Osteocyte (in vitro differentiated cells): ENCODE measurements at places on chromosomes 7 and 10.
A peak's percentile ranks its signal among the peaks of the same experiment; 100 is the strongest.

DNA sequence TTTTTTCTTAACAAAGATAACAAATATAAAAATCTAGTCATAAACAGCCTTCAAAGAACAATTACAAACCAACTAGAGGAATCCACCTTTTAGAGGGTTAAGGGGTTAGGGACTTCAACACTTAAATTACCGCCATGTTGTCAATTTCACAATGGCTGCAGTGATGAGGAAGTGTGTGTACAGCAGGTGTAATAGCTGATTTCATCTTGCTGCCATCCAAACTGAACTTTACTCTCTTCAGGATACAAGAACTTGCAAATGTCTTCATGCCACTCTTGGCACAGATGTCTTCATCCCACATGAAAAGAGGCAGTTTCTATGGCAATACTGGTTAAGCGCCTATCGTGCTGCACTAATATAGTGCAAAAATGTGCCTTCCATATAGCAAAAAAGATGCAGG is 401.0 kb downstream of the PHF14 start:
- DNase-seq, result no peak

- no peak for DNase-seq
Observed at GRCh38 chr7:4246536-4246935, 435.6 kb upstream of the FOXK1 start.

GRCh38 chr7:32243687-32244290 is 173.6 kb upstream of the PDE1C start:
- no peak for DNase-seq

DNA sequence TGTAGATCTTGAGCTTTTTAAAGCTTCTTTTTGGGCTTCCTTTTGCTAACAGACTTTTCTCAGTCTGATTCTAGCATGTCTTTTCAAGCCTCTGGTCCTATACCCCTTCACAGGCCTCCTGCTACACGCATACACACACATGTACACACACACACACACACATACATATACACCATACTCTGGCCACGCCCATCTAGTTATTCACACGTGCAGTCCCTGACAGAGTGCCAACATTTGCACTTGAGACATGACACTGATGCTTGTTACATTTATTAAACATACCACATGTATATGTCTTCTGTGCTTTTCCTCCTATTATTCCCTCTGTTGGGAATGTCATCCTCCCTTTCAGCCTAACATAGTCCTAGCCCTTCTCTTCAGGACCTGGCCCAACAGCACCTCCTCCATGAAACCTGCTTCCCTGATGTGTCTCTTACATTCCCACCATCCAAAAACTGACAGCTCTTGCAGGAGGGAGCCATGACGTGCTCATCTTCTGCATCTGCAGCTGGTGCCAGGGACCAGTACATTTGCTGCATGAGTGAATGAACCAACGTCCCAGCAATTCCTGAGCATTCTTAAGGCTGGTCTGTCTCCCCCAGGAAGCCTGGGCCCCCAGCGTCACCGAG is 222.1 kb downstream of the ARHGAP12 start:
- peak; percentile 54 for DNase-seq

GRCh38 chr7:75694638-75695399 is 43.9 kb downstream of the HIP1 start:
- DNase-seq, result no peak

DNA sequence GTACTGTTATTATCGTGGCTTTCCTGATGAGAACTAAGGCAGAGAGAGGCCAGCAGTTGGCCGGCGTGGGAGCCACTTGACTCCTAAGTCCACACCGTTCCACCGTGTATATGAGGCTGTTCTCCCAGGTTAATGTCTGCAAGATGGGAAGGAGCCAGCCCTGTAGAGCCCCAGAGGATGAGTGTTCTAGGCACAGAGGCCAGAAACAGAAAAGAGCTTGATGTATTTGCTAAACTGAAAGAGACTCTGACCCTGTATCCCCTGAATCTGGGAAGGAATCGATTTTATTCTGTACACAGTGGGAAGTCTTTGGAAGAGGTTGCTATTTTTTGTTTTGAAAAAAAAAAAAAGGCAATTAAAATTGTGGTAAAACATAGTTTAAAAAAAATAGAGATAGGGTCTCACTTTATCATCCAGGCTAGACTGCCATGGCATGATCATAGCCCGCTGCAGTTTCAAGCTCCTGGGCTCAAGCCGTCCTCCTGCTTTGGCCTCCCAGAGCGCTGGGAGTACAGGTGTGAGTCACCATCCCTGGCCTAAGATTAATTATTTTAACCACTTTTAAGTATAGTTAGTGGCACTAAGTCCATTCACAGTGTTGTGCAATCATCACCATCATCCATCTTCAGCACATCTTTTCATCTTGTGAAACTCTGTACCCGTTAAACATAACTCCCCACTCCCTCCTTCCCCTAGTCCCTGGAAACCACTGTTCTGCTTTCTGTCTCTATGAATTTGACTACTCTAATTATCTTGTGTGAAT is 348.8 kb downstream of the SDK1 start:
- no peak for DNase-seq

DNA sequence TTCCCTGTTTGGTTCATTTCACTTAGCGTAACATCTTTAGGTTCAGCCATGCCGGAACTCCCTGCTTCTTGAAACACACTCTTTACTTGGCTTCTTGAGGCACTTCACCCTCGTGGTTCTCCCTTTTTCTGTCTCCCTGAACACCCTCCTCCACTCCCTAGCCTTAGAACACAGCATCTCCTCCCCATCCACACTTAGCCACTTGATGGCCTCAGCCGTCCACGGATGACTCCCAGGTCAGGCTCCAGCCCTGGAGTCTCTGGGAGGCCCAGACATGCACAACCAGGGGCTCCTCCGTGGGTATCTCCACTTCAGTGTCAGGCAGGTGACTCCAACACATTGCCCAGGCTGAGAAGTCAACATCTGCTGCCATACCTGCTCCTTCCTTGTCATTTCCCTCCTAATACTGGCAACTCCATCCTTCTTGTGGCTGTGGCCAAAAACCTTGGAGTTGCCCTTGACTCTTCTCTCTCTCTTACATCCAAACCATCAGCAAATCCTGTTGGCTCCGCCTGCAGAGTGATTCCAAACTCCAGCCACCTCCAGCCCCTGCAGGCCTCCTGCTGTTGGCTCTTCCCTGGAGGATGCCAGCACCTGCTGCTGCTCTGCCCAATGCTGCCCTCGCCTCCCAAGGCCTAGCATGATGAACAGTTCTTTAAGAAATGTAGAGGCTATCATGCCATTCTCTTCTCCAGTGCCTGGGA is 8.4 kb upstream of the INMT start:
- DNase-seq, result no peak

GRCh38 chr10:12709000-12709401 is 292.5 kb downstream of the CCDC3 start:
- no peak for DNase-seq

- peak; percentile 93 for DNase-seq
Observed at GRCh38 chr7:74587435-74588126, 69.9 kb upstream of the GTF2I start.

GRCh38 chr10:92787557-92788152 is 60.7 kb upstream of the EXOC6 start:
- DNase-seq, result no peak
